CD4-positive, alpha-beta T cell treated with Interleukin-6 at 100 ng/mL for 8 hours (primary cell): ENCODE measurements at places on chromosomes 6 and 20.

DNA sequence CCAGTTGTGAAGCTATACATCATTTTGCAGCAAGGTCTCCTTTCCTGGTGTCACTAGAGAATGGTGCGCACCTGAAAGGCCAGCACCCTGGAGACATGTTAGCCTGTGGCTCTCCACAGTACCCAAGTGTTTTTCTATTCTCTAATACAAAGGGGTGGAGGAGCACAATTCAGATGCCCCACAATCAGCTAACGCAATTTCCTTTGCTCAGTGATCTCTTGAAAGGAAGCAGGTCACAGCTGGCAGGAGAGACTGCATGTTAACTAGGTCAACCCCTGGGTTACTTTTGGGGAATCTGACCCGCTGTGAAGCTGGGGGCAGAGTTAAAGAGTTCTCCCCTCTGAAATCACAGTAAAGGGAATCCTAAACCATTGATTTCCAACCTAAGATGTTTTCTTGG is 92.5 kb downstream of the B3GAT2 start:
- no peak for DNase-seq

DNA sequence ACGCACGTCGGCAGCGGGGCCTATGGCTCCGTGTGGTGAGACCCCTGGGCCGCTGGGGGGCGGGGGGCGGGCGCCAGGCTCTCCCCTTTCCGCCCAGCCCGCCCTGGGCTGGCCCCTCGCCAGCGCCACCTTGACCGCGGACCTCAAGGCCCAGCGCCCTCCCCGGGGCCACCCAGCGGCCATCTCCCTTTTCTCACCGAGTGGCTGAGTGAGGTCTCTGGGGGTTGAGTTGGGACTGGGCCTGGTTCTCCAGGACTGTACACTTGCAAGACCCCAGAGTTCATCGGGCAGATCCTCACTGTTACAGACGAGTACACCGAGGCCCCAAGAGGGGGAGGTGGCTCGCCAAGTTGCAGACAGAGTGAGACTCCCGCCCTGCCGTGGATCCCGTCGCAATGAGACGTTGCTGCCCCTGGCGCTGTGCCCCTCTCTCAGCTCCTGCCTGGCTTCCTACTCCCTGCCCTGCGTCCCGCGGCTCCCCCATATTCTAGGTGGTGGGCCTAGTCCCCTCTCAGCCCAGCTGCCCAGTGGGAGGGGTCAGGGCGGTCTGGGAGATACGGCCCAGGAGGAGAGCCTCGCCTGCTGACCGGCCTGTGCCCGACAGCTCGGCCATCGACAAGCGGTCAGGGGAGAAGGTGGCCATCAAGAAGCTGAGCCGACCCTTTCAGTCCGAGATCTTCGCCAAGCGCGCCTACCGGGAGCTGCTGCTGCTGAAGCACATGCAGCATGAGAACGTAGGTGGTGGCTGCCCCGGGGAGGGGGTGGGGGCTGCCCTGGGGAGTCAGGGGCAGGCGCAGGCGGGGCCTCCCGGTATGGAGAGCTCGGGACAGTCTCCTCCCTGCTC is 576 bp downstream of the MAPK13 start:
- DNase-seq, result peak; percentile 38

GRCh38 chr20:297925-298775 is 780 bp downstream of the ZCCHC3 start:
- peak; percentile 49 for DNase-seq

DNA sequence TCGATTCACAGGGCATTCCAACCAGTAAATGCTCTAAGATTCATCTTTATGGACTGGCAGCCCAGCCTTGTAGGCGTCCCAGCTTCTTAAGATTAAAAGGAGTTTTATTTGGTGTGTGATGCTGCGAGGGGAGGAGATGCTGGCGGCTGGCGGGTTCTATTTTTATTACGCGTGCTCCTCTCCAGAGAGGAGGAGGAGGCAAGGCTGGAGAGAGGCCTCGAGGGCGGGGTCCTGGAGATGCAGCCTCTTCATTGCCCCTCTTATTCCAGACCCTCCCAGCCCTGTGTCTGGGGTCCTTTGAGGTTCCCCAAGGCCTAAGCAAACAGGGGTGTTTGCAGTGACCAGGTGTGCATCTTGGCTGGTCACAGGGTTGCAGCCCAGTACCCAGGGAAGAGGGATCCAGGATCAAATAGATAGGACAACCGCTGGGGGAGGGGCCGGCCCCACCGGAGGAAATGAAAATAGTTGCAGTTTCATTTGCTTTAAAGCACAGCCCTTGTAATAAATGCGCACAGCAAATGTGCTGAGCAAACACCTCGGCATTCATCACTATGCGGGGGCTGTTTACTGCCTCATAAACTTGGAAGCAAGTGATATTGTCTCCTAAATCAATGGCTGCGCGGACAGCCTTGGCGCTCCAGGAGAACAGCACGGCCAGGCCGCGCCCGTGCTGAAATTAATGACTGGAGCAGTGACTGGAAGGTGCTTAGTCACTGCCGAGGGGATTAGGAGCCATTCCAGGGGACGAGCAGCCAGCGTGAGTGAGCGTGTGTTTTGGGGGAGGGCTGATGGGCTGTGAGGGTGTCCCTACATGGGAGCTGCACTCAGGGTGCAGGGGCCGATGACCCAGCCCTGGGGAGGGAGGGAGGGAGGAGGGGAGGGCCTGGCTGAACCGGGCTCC is 83.0 kb downstream of the TMEM242 start:
- DNase-seq, result no peak

- no peak for DNase-seq
These were observed 27.7 kb upstream of the LAMA4 start for GRCh38 chr6:112281821-112282615.

DNA sequence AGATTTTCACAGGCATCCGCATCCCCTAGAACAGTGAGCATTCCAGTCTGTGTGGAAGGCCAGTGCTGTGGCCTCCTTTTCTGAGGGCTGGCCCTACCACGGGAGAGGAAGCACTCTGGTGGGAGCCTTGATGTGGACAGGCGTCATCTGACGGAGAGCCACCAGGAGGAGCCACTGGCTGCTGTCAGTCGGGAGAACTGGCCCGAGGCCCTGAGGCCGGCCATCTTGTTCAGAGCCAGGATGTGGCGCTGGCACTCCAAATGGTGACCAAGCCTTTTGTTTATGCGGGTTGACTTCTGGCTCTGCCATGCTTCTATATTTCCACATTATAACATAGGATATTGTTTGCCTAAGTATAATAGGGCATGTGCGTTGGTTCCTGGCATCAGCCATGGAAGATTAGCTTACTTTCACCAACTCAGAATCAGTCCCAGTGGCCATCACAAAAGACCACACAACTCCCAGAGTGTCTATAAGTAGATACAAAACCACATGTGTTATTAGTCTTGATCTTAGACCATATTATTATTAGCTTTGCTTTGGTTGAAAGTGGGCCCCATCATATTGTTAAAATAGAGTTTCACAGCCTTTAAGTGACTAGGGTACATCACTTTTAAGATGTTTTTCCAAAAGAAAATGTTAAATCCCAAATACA is 273.9 kb upstream of the TAB2 start:
- DNase-seq, result no peak

DNA sequence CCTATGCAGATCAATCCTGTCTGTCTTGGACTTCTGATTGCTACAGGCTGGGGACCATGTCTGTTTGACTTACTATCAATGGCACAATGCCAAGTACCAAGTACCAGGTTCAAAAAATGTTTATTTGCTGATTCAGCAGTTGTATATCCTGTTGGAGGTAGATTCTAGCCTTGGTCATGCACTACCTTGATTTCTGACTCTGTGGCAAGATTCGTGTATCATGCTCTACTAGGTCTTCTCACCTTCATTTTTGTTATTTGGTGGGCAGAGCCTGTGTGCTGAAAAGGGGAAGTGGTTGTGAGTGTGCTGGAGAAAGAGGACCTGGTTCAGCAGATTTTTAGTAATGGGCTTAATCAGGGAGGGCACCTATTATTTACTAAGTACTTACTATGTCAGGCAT is 192.4 kb upstream of the MYLIP start:
- no peak for DNase-seq

DNA sequence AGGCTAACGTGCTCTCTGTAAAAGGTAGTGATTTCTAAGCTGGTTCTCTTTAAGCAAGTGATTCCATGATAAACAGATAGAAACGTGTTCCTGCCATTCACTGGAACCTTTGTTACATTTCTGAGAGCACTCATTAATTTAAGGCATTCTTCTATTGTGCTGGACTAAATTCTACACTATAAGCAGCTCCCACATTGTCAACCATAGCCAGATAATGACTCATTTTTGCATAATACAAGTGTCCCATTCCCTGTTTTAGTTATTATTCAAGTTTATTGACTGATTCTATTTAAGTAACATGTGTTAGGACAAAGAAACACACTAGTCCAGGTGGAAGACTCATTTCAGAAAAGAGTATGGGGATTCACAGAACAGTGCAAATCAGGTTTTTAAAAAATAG is 13.5 kb upstream of the XRN2 start:
- DNase-seq, result no peak

GRCh38 chr6:149683256-149683859 is 34.5 kb downstream of the LATS1 start:
- no peak for DNase-seq

DNA sequence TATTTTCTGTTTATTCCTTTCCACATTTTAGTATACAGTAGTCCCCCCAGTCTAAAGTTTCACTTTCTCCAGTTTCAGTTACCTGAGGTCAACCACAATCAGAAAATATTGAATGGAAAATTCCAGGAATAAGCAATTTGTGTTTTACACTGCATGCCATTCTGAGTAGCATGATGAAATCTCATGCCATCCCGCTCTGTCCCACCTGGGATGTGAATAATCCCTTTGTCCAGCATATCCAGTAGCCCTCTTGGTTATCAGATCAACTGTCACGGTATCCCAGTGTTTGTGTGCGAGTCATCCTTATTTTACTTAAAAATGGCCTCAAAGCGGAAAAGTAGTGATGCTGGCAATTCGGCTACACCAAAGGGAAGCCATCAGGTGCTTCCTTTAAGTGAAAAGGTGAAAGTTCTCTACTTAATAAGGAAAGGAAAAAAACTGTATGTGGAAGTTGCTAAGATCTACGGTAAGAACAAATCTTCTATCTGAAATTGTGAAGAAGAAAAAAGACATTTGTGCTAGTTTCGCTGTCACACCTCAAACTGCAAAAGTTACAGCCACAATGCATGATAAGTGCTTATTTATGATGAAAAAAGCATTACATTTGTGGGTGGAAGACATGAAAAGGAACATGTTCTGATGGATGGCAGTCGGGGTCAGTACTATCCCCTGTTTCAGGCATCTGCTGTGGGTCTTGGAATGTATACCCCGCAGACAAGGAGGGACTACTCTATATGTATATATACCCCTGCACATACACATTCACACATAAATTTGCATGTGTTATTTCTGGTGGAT is 11.3 kb downstream of the NOX3 start:
- no peak for DNase-seq

DNA sequence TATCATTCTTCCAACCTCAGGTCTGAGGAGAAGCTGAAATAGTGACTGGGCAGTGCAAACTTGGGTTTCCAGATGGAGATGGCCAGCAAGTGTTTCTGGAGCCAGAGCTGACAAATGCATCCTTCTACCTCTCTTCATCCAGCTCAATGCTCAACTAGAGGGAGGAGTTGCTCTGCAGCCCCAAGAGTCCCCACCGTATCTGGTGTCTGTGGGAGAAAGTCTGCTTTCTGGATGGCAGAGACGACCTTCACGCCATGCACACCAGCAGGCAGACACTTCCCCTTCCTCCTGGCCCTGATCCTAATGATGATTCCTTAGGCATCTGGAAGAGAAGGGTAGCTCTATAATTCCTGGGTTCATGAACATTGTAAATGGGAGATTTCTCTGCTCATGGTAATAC is 127.4 kb upstream of the SPACA1 start:
- DNase-seq, result no peak

DNA sequence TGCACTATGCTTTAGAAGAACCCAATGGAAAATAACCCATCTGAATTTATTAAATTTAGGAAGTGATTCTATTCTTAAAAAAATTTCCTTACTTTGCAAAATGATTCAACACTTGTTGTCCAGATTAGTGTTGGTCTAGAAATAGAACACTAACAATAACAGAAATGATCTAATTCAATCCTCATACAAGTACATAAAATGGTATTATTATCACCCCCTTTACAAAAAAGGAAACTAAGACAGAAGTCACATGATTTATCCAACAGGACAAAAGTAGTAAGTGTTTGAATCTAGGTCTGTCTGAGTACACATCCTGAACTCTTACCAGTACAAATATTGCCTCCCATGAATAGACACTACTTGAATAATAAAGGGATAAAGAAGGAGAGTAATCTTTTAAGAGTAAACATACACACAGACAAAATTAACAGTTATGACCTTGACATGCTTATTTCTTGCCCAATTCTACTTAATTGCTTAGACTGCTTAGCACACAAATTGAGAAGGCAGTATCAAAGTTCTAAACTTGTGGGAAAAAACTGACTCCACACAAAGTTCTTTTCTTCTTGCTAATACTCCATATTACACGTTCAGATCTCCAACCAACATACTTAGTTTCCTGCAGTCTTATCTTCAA is 195.4 kb upstream of the RUNX2 start:
- DNase-seq, result no peak

- DNase-seq, result no peak
These were observed 260.3 kb downstream of the CD109 start for GRCh38 chr6:73956305-73956704.

GRCh38 chr6:158500016-158500735 is 59.7 kb upstream of the TMEM181 start:
- DNase-seq, result no peak

GRCh38 chr20:63351326-63351700 is 9.8 kb downstream of the CHRNA4 start:
- no peak for DNase-seq

DNA sequence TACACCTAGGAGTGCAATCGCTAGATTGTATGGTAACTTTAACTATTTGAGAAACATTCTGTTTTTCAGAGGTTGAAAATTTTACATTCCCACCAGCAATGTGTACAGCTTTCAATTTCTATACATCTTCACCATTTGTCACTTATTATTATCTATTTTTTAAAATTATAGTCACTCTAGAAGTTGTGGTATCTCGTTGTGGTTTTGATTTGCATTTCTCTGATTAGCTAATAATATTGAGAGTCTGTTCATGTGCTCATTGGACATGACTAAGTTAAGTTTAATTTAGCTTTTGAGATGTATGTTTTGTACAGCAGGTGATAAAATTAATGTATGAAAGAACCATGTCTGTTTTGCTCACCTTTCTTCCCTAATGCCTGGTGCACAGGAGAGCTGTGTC is 34.8 kb upstream of the PLCB1 start:
- DNase-seq, result no peak

DNA sequence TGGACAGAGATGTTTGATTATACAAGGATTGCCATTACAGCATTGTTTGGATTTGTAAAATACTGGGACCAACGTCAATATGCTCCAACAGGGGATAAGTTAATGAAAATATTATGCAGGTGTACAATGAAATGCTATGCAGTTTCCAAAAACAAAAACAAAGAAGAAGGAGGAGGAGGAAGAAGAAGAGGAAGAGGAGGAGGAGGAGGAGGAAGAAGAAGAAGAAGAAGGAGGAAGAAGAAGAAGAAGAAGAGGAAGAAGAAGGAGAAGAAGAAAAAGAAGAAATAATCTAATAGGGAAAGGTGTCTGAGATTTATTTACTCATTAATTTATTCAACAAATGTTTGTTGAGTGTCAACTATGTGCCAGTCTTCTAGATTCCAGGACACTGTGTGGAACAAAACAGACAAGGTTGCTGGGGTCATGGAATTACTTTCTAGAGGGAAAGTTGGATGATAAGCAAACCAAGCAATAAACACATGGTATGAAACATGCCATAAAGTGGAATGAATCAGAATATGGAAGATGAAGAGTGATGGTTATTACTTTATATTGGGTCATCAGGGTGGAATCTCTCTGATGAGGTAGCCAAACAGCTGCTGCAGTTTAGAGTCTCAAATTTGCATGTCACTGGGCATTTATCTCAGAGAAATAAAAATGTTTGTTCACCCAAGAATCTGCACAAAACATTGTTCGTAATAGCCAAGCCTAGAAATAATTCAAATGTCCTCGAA is 6.3 kb upstream of the TRIM27 start:
- no peak for DNase-seq
